ENCODE measurements at places on chromosomes 7 and 10.

DNA sequence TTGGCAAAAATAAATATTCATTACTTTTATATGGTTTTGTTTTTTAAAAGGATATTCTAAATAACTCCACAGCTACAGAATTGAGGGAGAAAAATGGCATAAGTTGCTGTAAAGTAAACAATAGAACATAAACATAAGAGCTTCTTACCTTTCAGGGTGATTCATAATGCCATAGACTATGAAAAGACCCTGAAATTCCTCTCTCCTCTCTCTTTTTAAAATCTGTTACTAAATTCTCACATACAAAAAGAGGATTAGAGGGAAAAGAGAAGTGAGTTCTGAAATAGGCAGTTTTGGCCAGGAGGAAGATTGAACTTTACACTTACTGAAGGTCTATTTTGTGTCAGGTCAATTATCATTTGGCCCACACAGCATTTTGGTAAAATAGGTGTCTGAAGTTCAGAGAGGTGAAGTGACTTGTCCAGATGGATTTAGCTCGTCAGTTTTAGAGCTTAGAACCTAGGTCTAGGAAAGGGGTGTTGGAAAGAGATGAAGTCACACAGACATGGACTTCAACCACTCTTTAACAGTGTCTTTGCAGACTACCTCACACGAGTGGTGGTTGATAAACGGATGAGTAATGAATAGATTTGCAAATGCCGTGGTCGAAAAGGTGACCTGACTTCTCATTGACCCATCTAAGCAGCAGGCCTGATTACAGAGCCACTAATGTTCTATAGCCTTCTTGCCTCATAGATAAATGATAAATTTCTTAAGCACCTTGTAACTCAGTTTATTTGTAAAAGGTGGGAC is 190.6 kb upstream of the CCDC6 start:
- DNase-seq: no peak

DNA sequence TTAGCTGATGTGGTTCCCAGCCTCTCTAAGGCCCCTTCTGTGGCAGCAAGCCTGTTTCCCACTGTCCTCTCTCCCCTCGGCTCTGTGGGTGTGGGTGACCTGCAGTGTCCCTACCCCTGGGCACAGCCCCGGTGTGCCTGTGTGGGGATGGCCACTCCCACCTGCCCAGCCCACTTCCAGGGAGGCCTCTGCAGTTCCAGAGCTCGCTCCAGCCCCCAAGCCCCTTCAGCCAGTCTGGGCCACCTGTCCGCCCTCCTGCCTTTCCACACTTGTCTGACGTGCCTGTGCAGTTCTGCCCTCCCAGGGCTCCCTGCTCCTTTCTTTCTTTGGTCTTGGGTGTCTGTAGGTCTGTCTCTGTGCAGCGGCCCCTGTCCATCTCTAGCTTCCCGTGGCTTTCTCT is 127.0 kb upstream of the PPIF start:
- DNase-seq: no peak

DNA sequence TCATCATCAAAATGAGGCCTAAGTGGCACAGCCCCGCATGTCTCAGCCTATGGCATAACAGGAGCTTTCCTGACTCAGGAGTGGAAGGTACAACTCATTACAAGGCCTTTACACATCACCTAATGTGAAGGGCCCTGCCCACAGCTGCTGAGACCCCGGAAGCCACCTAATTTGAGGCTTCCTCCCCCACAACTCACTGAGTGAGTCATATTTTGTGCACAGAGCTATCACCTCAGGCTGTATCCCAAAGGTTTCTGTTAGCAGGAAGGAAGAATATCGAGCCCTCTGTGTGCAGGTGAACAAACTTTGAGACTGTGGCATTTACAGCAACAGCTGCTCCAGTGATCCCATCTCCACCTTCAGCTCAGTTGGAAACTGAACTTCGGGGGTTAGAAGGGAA is 20.6 kb downstream of the HTR5A start:
- DNase-seq: no peak

DNA sequence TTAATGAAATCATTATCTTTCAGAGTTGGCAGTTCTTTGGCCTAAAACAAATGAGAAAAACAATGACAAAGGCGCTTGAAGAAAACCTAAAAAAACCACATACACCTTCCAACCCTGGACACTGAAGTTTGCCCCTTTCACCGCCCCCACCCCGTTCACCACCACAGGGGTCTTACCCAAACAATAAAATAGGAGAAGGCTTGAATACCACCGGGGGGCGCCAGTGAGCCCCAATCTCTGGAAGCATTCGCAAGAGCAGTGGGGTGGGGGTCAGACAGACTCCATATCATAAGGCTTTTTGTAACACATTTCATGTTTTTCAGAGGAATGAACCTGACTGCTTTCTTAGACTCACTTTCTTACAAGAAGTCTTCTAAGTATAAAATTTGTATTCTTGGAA is 163.6 kb downstream of the PIP4K2A start:
- DNase-seq: no peak

GRCh38 chr10:110378533-110379108 is 73.9 kb upstream of the SMNDC1 start:
- DNase-seq: no peak

DNA sequence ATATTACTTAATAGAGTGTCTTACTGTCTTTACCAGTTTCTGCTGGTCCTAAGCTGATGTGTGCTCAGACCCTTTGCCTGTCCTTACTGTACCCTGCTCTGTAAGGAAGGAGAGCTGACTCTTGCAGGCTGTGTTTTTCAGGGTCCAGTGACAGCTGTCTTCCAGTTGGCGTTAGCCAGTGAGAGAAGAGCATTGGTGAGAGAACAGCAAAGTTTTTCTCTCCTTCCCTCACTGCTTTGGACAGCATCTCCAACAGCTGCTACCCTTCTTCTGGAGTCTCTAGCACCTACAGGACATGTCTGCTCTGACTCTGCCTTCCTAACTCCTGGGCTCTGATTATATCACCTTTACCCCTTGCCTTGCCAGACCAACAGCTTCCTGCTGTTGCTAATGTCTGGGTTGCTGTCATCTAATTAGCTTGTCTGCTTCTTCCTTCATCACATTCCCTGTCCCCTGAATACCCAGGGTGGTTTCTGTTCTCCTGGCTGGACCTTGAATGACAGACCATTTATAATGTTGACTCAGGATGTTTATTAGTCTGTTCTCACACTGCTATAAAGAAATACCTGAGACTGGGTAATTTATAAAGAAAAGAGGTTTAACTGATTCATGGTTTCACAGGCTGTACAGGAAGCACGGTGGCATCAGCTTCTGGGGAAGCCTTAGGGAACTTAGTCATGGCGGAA is 23.5 kb upstream of the PANK1 start:
- DNase-seq: no peak

- DNase-seq: no peak
Measured at GRCh38 chr10:89852872-89853271, 151.5 kb downstream of the KIF20B start.

DNA sequence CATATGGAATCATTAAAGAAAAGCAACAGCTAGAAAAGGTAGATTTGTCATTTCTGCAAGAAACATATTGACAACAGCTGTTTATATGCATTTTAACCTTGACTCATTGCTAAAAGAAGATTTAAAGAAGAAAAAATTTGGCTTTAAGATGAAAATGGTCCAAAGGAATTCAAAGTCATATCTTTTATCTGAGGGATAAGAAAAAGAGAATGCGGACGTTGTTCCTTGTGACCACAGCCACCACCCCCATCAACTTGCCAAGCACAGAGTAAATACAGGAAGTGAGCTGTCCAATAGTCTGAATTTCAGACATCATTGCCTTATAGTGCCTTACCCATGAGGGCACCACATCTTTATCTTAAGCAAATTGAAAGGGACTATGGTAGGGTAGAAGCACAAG is 7.3 kb upstream of the CRPPA start:
- no peak for DNase-seq

GRCh38 chr7:155574556-155575290 is 28.4 kb upstream of the CNPY1 start:
- DNase-seq: no peak

DNA sequence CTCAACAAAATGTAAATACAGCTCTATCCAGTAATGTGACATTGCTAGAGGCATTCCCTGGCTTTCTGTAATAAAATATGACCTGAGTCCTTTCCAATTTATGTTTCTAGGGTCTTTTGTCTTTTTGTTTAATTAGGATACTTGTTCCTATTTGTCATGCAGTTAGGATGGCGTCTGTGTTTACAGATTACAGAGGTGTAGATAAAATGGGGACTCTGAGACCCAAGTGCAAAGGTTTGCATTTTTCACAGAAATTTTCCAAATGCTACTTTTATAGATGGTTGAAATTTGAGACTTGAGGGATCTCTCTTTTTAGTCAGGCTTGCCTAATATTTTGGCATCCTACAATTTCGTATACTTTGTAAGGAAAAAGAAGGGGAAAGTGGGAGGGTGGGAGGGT is 332.4 kb downstream of the PTEN start:
- no peak for DNase-seq

GRCh38 chr7:75650062-75650461 is 88.7 kb downstream of the HIP1 start:
- no peak for DNase-seq

- DNase-seq: no peak
Measured at GRCh38 chr7:13312307-13312706, 624.9 kb downstream of the ARL4A start.

DNA sequence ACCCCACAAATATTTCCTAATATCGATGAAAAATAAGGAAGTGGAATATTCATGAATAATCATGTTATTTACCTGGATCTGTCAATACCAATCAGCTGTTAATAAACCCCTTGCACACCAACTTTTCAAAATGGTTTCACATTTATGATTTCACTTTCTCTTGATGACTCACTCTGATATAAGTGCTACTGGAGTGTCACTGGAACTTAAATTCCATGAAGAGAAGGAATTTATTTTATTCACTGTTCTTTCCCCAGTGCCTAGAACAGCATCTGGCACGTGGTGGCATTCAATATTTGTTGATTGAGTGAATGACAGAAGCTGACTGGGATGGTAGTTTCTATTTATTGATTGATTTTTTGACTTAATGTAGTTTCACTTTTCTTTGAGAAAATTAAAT is 3.5 kb upstream of the ENO4 start:
- DNase-seq: no peak

Measured in GF-D8 (cell line).